NCI-H1436 treated with DMSO at 0.1 percent for 48 hours (cell line): ENCODE measurements at places on chromosomes 6 and 20.

GRCh38 chr6:141026504-141026903, 1106.2 kb upstream of the GJE1 start:
- DNase-seq = no peak

GRCh38 chr6:113137426-113137825, 719.7 kb upstream of the MARCKS start:
- no peak for DNase-seq

- no peak for DNase-seq
Observed at GRCh38 chr6:102907181-102907580, 1513.7 kb downstream of the GRIK2 start.

DNA sequence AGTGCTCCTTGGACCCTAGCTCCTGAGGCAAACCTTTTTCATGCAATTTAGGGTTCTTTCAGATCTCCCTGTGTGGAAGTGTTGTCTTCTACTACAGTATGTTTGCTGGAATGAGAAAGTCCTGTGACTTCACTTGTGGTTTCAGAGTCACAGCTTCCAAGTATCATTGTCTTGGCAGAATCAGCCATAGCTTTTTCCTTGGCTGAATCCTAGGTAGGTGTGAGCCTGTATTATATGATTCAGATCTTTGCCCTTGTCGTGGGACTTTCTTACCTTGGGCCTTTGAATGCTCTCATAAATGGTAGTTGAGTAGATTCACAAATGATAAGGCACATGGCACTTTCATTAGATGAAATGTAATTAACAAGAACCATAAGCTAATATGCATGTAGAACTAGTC, 16.5 kb downstream of the CARMIL1 start:
- no peak for DNase-seq

DNA sequence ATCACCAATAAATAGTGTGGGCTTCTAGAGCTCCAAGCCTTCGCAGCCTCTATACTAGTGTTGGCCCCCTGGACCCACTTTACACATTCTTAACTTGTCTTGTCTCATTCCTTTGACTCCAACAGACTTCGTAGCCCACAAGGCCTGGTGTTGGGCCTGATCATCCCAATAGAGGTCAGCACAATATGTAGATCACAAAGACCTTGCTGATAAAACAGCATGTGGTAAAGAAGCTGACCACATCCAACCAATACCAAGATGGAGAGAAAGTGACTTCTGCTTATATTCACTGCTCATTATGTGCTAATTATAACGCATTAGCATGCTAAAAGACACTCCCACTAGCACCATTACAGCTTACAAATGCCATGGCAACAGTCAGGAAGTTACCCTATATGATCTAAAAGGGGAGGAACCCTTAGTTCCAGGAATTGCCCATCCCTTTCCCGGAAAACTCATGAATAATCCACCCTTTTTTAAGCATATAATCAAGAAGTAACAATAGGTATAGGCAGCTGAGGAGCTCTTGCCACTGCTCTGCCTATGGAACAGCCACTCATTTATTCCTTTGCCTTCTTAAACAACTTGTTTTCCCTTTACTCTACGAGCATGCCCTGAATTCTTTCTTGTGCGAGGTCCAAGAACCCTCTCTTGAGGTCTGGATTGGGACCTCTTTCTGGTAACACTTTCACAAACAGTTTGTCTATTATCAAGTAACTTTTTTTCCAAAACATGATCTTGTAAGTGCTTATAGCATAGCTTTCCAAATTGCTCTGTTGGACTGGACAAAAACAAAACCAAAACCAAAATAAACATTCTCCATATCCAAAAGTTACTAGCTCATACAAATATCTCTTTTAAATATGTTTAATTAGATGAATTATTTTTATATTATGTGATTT, 54.6 kb upstream of the ECHDC1 start:
- no peak for DNase-seq

DNA sequence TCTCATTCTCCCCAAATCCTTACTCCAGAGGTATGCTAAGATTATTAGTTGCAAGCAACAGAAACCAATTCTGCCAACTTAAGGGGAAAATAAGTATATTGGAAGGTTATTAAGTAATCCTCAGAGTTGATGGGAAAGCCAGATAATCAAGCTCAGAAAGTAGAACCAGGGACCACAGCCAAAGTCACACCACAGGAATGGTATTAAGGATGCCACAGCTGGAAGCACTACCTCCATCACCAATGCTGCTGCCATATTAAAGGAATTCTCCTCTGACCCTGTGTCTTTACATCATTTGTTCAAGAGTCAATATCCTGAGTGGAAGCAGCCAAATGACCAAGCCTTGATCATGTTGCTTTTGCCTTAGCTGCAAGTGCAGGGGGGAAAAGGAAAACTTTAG, 9.9 kb downstream of the PROCR start:
- DNase-seq = no peak

DNA sequence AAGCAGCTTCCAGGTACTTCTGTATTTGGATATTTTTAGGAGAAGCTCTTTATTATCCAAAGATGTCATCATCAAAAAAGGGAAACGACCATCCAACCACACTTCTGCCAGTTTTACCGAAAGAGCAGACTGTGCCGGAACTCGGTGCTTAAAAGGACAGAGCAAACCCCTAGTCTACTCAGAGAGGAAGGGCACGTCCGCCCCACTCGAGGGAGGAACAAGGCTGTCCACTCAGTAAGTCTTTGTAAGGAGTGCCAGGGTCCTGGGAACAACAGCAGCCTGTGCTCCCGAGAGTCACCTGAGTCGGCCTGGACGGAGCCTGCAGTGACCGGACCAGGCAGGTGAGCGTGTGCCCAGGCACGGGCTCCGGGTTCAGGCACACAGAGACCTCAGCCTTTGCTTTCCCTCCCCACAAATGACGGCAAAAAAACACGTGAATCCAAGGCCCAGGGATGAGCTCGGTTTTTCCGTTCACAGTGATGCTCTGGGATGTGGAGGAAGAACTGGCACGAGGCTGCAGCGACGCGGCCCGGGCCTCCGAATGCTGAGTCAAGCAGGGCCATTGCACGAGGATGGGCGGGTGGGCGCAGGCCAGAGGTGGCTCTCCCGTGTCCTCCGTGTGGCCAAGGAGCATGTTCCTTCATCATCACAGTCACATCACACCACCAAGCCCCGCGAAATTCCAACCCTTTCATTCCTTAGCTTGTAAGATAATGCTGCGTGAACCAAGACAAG, 17.4 kb upstream of the SLCO4A1 start:
- no peak for DNase-seq

DNA sequence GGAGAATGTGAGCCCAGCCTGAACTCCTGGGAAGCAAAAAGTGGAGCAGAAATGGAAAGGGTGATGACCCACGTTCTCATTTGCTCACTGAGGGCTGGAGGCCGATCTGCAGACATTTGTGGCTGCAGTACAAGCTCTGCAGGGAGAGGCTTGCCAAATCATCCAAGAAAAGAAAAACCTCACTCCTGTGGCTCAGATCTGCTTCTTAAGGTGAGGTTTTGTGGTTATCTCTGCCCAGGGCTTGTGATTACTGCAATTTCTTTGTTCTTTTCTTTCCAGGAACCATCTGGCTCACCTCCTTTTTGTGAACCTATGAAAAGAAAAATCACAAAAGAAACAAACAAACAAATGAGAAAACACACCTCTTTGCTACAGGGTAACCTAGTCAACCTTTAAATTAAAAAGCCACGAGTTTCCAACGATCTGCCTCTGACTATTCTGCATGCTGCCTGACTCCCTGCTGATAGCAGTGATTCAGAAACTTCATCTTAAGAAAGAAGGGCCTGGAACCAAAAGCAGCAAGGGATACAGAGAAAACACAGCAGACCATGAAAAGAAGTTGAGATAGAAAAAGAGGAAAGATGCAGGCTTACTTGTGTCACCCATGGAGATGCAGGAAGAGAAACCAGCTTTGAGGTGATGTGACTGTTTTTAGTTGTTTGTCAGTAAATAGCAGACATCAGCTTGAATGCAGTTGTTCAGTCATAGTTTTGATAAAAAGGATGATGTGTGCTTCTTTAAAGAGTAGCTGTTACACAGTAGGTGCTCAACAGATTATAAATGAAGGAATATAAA, 165.1 kb downstream of the LMBRD1 start:
- no peak for DNase-seq

DNA sequence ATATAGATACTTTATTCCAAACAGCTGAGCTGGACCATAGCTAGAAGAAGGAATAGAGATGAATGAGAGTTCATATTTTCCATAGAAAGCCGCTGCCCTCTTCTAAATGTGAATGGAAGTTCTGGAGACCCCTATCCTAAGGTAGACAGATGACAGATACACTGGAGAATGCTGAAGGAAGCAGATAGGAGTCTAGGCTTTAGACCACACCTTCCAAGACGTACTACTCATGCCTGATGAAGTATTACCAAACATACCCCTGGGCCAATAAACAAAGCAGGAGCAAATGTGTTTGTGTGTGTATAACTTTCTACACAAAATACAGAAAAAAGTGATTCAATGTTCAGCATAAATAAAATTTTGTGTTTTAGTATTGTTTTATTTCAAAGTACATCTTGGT, 9.1 kb upstream of the SLC17A2 start:
- no peak for DNase-seq

GRCh38 chr6:153027480-153027879, 25.0 kb upstream of the MTRF1L start:
- no peak for DNase-seq

DNA sequence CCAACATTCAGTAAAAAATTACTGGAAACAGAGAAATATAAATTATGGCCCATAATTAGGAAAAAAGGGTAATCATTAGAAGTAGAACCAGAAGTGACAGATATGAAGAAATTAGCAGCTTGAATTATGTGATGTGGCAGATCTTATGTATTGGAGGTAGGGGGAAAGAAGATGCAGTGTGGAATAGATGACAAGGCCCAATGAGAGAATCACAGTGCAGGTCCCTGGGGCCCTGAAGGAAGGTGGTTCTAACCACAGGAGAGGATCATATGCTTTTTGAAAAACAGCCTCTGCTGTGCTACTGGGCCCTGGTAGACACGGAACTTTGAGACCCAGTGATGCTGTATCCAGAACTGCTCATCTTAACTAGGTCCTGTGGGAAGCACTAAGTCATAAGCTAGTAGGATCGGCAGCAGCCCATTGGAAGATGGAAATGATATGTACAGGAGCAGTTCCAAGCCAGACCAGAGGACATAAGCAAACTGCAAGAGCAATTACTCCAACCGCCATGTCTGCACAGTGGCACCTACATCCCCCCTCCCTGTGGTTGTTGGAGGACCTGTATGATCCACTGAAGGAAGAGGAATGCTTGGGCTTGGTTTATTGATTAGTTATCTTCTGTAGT, 14.2 kb downstream of the HEBP2 start:
- no peak for DNase-seq

DNA sequence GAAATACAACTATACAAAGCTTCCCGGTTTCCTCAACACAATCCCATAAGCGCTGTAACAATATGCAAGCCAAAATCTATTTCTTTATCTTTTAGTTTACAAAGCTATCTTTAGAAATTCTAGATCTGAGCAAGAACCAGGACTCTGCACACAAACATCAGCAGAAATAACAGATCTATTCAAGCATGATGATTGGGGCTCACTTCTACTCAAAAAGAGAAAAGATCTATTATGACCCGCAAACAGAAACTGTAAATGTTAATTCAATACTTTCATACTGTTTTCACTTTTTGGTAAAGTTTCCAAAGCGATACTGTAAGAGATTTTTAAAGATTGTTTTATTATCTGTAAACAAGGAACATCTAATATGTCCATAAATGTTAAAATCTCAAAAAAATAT, 86.6 kb downstream of the SESN1 start:
- no peak for DNase-seq

- DNase-seq = no peak
Observed at GRCh38 chr6:87922947-87923330, 124.7 kb upstream of the SPACA1 start.

GRCh38 chr6:116461932-116462885, 1.0 kb downstream of the CALHM6 start:
- DNase-seq = no peak

DNA sequence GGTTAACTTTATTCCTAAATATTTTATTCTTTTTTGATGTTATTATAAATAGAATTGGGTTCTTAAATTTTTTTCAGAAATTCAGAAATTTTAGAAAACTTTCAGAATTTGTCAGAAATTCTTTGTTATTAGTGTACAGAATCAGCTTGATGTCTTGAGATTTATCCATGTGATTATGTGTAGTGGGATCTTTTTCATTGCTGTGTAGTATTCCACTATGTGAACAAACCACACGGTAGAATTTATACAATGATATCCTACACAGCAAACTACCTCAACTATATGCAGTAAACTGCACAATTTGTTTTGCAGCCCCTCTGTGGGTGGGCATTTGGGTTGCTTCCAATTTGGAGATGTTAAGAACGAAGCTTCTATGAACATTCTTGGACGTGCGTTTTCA, 43.9 kb downstream of the PACSIN1 start:
- no peak for DNase-seq

DNA sequence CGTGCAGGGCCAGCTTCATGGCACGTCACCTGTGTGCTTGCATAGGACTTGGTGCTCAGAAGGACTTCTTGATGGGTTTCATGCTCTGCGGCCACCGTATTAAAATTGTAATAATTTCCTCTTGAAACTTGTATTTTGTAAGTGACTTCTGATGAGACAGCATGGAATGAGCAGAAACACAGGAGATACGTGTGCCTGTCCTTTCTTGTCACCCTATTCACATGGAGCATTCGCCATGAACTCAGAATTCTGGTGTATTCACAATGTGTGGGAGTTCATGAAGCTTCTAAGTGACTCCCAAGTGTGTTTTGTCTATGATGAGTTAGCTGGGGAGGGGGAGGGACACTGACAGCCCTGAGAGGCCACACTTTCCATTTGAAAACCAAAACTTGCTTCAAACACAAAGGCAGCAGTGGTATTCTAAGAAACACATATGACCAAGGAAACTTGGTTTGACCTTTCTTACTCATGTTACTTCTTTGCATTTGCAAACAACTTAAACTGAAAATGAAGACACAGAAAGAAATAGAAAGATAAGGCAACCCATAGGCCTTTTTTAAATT, 92.1 kb upstream of the NEDD9 start:
- no peak for DNase-seq

DNA sequence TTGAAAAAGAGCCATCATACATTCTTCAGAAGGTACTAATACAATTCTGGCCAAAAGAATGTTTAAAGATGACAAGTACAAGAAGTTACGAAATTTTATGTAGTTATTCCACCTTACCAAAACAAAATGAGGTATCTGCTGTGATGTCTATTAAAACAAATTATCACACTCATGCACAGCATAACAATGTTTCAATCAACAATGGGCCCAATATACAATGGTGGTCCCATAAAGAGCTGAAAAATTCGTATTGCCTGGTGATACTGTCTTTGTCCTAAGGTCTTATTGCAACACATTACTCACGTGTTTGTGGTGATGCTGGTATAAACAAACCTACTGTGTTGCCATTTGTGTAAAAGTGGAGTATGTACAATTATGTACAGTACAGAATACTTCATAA, 3.6 kb upstream of the NUP153 start:
- no peak for DNase-seq
